ENCODE measurements at places on chromosomes 6 and 20.

GRCh38 chr6:87682310-87682709 lies 19.7 kb downstream of the AKIRIN2 start:
- DNase-seq: no peak

DNA sequence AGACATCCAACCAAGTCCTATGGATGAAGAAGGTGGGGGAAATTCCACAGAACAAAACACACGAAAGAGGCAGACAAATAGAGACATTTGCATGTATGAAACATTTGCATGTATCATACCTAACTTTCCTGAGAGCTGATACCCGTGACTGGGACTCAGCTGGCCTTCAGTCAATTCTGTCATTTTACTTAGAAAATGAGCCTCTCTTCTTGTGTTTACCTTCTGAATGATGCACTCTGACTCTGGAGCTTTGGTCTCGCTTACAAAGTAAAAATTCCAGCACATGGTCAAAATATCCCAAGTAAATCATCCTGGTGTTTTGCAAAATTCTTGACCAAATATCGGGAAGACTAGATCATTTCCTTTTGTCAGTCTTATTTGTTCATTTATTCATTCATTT lies 46.9 kb downstream of the MMUT start:
- no peak for DNase-seq

DNA sequence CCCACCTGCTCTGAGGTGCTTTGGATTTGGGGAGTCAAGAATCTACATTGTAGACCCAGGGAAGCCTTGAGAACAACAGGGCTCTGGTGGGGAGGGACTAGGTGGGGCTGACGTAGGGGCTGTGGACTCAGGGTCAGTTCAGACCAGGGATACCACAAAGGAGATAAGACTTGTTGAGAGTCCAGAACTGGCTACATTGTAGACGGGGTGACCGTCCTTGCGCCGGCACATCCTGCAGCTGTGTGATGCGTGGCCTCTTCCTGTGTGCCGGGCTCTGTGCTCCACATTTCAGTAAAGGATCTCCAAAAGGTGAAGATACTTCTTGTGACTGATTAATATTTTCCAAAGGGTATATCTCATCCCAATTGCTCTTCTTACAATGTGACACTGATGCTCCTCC lies 9.8 kb upstream of the TLDC2 start:
- no peak for DNase-seq

GRCh38 chr20:21569586-21569985 lies 55.7 kb upstream of the NKX2-2 start:
- no peak for DNase-seq

- DNase-seq: no peak
Observed at GRCh38 chr6:75786152-75786551, 37.1 kb downstream of the MYO6 start.

DNA sequence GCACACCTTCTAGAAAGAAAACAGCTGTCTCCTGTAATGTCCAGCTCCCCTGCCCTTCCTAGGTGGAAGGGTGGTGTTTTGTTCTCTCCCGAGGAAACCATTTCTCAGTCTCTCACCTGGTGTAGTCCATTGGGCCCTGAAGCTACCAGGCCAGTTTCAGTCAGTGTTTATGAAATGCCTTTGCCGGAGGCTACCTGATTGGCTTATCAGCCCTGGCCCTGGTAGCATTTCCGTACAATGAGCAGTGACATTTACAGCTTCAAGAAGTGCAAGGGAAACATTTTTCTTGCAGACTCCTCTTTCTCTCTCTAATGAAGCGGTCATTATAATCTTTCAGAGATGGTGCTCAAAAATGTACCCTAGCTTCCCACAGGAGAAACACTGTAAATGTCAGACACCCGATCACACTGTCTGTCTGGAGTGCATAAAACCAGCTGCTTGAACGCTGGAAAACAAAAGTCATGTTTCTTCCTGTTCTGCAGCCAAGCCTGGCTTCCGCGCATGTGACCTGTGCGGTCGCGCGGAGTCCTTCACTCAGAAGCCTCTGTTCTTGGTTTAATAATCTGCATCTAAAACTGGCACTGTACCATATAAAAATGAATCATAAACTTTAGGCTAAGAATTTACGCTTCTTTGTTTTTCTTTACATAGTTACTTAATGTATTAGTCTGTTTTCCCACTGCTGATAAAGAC lies 28.4 kb upstream of the SAYSD1 start:
- DNase-seq: peak; percentile 25

DNA sequence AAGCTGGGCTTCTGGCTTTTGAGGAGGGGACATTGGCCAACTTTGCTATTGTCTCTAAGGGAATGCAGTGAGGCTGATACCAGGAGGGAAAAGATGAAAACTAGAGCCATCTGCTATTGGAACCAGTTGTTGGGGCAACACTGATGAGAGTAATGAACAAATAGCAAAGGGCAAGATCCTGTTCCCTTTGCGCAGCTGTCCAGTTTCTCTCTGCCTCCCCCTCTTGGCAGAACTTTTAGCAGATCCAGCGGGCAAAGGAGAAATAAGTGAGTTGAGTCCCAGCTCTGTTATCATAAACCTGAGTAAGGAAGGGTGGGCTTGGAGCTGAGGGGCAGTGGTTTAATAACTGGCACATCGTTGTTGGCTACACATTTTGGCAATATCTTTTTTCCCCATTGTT lies 126.8 kb downstream of the AKAP7 start:
- no peak for DNase-seq

GRCh38 chr6:15877231-15877630 lies 214.4 kb upstream of the DTNBP1 start:
- peak; percentile 59 for DNase-seq

- DNase-seq: peak; percentile 19
Observed at GRCh38 chr6:16320533-16321340, 82.3 kb downstream of the GMPR start.

DNA sequence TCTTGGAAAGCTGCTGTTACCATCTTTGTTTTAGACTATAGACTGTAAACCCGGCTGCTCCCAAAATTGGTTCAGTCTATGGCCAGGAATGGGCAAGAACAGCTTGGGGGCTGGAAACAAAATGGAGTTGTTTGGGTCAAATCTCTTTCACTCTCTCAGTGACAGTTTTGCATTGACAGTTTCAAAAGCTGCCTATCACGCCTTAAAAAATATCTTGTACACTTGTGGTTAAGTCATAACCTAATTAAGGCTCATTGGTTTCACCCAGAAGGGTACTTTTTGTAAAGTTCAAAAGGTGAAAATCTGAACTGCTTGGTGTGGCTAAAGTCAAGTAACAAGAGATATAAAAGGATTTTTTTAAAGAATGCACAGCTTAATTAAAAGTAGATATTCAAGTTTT lies 76.1 kb upstream of the PRL start:
- no peak for DNase-seq

DNA sequence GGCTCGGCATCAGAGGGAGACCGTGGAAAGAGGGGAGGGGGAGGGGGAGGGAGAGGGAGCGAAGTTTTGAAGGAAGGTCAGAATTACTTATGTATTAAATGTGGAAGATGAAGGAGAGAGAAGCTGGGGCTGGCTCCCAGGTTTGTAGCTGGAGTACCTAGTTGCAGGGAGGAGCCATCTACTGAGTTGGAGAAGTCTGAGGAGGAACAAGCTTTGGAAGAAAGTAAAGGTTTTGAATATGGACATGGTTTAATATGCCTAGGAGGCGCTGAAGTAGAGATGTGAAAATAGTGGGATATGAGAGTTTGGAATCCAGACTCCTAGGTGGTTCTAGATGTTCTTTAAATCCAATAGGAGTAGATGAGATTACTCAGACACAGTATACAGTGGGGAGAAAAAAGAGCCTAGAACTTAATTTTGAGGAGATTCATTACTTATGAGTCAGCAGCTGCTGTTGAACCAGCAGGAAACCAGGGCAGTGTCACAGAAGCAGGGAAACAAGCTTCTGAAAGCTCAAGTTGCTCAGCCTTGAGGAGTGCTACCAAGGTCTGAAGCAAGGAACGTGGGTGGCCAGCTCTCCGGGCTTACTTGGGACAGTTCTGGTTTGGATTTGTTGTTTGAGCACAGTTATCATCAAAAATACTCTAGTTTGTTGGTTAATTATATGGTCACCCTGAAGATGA lies 149.3 kb downstream of the UTRN start:
- peak; percentile 3 for DNase-seq

GRCh38 chr6:17602888-17603287 lies 2.8 kb downstream of the FAM8A1 start:
- no peak for DNase-seq

- DNase-seq: no peak
Observed at GRCh38 chr6:153553627-153554026, 422.5 kb upstream of the RGS17 start.

DNA sequence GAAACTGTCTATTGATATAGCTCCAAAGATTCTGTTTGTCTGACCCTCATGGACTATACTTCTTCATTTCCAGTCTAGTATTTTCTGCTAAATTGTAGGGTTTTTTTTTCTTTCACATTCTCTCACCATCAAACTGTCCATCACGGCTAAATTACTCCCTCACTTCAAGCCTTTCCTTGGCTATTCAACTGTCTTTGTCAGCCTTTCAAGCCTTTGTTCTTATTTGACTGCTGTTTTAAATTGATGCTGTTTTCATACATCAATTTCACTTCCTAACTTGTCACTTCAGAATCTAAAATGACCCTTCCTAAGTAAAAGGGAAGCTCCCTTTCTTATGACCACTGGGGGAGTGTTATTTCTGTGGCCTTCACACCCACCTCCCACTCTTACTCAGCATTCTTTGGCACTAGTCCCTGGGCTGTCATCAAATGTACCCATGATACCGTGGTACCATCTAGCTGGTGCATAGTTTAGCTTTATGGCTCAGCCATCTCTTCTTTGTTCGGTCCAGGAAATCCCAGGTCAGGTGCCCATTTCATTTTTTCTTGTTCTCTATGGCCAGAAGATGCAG lies 8.6 kb downstream of the GJA1 start:
- peak; percentile 7 for DNase-seq

DNA sequence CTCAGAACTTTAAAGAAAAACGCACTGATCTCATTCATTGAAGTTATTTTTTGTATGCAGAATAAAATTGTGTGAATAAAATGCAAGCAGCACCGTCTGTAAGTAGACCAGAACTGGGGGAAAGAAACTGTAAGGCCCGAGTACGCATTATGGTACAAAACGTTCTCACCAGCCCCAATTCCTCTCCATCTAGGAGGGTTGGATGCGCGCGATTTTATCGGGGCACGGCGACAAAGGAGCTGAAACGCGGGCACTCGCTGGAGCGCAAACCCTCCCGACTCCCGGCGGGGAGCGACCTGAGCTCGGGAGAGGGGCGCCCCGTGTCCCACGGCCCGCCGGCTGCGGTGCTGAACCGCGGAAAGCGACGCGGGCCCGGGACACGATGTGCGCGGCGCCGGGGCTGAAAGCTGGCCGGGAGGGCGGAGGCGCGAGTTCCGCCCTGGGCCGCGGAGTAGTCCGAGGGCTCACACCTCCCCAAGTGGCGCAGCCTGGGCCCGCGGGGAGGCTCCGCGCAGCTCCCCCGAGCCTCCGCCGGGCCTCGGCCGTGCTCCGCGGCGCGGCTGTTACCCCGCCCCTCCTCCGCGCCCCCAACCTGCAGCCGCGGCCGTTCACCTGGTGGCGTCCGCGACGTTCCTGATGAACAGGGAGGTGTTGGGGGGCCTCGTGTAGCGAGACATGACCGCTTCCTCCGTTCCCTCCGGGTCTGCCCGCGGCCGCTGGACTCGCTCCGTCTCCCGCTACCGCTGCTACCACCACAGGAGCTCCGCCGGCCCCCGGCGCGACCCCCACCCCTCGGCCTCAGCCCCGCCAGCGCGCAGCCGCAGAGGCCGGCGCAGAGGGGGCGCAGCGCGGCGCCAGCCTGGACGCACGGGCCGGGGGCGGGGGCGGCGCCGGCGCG lies at the start of gene SRSF12:
Gene SRSF12 (minus strand): TSS at position 861 of the 898 bp plus-strand sequence. CDS start 184 bp downstream, at position 677.
- peak; percentile 14 for DNase-seq

- DNase-seq: peak; percentile 61
Observed at GRCh38 chr6:24205020-24205492, 79.0 kb downstream of the NRSN1 start.

DNA sequence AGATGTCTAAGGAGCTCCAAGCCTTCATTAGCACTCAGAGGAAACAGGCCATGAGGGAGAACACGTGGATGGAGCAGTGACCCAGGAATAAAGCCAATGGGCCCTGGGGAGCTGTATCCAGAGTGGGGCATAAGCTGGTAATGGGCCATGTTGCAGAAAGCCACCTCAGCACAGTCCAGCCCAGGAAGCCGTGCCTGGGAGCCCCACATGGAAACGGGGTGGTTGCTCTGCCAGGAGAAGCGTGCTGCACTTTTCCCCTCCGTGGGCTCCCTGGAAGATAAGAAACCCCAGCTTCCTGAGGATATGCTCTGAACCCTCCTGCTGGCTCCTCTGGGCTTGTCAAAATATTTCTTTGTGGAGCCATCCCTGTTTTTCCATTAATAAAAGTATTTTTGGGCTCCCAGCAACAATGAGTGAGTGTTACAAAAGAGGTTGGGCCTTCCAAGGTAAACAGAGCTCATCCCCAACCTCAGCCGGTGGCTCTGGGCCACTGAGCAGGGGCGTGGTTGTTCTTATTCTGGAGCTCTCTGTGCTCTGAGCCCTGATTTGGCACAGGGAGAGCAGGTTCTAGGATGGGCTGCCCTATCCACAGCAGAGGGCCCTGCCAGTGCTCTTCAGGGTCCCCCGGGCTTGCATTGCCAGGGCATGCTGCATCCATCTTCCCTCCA lies 31.2 kb upstream of the NFATC2 start:
- DNase-seq: no peak

DNA sequence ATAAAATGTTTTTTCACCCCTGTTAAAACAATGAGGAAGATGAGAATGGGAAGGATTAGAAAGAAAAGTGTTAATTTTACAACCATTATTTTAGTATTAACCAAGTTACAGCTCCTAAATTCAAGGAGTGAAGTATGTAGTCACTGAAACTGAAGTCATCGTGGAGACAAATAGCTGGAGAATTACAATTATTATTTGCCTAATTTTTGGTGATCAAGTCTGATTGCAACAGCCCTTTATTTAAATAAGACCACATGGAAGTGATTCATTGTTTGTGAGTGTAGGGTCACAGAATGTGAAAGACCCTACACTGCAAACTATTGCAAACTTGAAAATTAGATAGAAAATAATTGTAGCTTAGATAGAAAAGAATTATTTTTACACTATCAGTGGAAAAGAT lies 292.4 kb downstream of the CENPW start:
- DNase-seq: no peak

- DNase-seq: no peak
Observed at GRCh38 chr6:150126641-150127291, 16.1 kb upstream of the PPP1R14C start.

DNA sequence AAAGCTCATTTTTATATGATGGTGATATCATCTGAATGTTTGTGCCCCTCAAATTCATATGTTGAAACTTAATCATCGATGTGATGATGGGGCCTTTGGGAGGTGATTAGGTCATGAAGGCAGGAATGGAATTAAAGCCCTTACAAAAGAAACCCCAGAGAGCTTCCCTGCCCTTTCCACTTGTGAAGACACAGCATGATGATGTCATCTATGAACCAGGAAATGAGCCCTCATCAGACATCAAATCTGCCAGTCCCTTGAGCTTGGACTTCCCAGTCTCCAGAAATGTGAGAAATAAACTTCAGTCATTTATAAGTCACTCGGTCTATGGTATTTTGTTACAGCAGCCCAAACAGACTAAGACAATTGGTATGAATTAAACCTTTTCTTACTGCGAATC lies 153.1 kb downstream of the MYB start:
- DNase-seq: peak; percentile 23

All from inflammatory macrophage (primary cell).